CD4-positive, alpha-beta T cell treated with Interleukin-17A for 1 hour (primary cell): ENCODE measurements at places on chromosomes 1 and 21.
A peak's percentile ranks its signal among the peaks of the same experiment; 100 is the strongest.

GRCh38 chr1:47104816-47105215, 32.4 kb upstream of the CYP4A22 start:
- DNase-seq: no peak

- no peak for DNase-seq
These were observed 161.0 kb upstream of the HP1BP3 start for GRCh38 chr1:20948101-20948500.

DNA sequence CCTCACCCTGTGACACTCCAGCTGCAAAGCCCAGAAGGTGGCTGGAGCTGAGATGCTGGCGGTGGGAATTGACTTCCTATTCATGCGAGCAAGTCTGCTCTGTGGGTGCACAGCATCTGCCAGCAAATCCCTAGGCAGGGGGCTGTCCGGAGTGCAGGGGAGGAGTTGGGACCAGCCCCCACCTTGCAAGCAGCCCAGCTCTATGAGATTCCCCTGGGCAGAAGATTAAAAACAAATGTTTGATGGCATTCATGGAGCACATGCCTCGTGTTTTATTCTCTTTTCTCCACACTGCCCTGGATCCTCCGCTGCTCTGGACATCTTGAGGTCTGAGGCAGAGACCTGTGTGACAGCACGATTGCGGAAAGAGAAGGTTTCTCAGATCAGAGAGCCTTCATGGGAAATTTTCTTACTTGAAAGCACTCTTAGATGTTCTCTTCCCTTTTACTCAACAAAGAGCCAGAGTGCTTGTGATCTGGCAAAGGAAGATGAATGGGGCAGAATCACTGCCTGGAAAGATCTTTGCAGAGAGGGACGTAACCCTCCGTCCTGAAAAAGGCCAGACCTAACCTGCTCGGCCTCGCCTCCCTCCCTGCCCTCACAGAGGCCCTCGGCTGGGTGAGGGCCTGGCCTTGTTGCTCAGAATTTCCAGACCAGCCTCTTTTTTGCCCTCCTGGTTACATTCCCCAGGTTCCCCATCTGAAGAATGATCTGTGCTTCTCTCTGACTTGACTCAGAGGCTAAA, 597.1 kb downstream of the KIF26B start:
- no peak for DNase-seq

DNA sequence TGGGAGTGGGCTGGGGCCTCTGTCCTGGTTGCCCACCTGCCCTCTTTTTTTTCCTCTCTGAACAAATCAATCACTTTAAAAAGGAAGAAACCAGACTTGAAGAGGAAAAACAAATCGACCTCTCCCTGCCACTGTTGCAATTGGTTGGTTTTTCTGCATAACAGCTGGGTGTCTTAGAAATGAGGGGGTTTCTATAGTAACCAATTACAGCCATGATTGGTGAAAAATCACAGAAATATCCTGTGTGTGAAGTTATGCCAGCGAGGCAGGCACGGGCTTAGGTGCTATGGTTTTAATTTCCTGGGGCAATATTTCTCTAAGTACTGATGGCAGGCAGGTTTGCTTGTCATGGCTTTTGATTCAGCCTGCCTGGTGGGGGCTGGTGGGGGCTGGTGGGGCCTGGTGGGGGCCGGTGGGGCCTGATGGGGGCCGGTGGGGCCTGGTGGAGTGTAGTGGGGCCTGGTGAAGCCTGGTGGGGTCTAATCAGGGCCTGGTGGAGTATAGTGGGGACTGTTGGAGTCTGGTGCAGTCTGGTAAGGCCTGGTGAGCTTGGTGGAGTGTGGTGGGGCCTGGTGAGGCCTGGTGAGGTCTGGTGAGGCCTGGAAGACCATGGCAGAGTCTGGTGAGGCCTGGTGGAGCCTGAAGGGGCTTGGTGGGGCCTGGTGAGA, 54.6 kb downstream of the AJAP1 start:
- DNase-seq: no peak

- DNase-seq: peak; percentile 79
These were observed 28.5 kb upstream of the KCNA2 start for GRCh38 chr1:110634455-110635311.

- no peak for DNase-seq
These were observed 647.2 kb upstream of the CXADR start for GRCh38 chr21:16865632-16866031.

DNA sequence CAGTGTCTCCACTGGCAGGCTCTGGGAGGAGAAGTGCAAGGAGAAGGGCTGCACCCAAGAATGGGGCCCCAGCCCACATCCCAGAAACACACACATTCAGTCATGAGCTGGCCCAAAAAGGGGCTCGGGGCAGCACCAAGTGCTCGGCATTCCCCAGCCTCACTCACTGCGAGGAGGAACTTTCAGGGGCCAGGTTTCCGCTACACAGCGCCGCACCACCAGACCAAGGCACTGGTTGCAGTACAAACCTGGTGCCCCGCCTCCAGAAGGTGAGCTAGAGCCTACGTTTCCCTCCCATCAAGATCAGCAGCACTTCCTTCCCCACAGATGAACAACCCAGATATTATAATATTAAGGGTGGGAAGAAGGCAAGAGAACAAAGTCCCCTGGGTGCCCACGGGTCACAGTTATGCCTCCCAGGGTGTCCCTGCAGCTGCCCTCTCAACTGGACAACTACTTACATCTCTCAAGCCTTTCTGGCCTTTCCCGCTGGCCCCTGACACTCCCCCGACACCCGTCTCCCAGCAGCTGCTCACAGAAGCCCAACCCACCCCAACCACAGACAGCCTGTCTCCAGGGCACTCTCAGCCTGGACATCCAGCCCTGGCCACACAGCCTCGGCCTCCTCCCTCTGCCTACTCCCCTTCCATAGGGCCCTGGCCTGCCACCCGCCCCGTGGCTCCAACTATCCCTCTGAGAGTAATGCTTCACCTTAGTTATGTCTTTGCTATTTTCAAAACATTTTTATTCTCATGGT, 3.8 kb downstream of the PBXIP1 start:
- peak; percentile 85 for DNase-seq

DNA sequence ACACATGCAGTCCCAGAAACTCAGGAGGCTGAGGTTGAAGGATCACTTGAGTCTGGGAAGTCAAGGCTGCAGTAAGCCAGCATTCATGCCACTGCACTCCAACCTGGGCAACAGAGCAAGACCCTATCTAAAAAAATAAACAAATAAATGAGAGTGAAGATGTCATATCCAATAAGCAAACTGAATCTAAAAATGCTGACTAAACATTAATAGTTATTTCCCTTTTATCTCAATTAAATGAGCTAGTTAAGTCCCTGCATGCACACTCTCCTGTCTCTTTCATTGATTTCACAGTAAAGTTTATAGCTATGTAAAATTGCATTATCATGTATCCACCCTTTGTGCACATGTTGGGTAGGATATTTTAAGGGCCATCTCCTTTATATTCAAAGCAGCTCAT, 81.1 kb upstream of the L1TD1 start:
- DNase-seq: no peak

DNA sequence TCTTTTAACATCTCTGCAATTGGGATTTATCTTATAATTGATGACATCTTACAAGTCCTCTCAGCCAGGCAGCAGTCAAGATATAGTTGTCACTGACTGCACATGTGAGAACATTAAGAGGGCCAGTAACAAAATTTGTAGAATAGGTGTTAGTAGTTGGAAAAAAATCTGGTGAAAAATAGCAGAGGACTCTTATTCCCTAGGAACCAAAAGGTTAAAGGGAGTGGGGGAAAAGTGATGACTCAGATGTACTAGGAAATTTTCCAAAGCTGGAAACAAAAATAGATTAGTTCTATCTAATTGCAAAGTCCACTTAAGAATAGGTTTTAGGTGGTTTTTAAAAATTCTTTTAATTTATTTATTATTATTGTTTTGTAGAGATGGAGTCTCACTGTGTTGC, 3.6 kb downstream of the NUP210L start:
- no peak for DNase-seq
